Stimulated activated CD8-positive, alpha-beta memory T cell treated with anti-CD3 and anti-CD28 coated beads, Interleukin-7, amount 100 ng/mL, for 1 hour (primary cell): ENCODE measurements at places on chromosomes 2 and 18.
A peak's percentile ranks its signal among the peaks of the same experiment; 100 is the strongest.

- no peak for DNase-seq
Observed at GRCh38 chr2:238020816-238021215, 40.0 kb upstream of the SCLY start.

DNA sequence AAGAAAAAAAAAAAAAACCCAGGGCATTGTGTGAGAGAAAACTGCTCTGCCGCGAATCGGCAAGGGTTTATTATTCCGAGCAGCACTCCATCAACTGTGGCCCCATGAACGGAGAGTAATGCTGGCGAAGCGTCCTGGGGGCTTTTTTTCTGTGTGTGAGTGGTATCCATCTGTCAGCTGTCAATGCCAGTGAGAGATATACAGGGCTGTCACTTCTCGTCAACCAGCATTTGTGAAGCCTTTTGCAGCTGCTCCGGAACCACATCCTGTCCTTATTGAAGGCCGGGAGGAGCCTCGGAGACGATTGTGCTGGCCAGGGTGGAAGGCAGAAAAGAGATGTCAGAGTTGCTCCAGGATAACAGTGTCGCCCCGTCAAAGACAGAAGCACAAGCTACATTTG, 356.9 kb upstream of the SMIM21 start:
- no peak for DNase-seq

DNA sequence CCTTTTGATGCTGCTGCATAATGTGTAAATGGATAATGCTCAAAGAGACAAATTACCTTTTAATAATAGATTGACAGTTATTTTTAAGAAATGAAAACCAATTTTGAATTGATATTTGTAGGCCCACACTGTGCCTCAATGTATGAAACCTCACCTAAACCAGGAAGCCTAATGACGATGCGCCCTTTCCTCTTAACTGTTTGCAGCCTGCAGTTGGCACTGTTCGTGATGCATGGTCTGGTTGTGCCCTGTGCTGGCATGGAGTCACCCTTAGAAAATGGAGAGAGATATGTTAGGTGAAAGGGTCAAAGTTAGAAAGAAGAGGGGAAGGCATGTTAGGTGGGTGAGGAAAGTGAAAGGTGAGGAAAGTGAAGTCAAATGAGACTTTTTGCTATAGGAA, 390.2 kb downstream of the PTPRM start:
- no peak for DNase-seq

GRCh38 chr2:143246815-143247744, 117.9 kb downstream of the ARHGAP15 start:
- DNase-seq = no peak

GRCh38 chr18:58992301-58993231, 127.9 kb downstream of the ZNF532 start:
- DNase-seq = no peak

DNA sequence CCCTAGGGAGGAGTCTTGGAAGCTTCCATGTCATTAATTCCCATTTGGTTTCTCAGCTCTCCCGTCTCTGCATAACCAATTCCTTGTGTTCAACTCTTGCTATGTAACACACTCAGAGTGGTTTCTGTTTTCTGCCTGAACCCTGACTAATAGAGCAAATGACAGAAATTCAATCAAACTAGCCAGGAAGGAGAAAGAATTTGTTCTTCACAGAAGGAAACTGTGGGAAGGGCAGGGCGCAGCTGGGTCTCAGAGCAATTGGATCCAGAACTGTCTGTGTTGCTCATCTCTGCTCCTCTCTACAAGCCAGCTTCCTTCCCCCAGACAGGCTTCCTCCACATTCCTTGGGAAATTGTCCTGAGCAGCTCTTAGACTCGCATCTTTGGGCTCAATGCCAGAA, 269.8 kb downstream of the TNS1 start:
- DNase-seq = no peak

GRCh38 chr18:56235481-56236013, 402.8 kb downstream of the TXNL1 start:
- no peak for DNase-seq

DNA sequence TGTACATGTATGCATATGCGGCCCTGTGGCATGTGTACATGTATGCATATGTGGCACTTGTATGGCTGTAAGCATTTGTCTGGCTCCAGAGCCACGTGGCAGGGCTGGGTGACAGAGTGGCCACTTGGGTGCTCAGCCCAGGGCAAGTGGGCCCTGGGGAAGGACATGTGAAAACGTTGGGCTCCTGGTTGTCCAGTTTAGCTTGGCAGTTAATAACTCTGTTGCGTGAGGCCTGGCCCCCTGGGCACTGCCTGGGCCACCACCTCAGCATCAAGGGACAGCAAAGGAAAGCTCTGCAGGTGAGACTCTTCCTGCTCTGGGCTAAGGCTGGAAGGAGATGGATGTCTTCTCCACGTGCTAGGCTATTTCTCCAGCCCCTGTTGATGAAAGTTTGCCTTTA, 119.9 kb downstream of the CTIF start:
- no peak for DNase-seq

DNA sequence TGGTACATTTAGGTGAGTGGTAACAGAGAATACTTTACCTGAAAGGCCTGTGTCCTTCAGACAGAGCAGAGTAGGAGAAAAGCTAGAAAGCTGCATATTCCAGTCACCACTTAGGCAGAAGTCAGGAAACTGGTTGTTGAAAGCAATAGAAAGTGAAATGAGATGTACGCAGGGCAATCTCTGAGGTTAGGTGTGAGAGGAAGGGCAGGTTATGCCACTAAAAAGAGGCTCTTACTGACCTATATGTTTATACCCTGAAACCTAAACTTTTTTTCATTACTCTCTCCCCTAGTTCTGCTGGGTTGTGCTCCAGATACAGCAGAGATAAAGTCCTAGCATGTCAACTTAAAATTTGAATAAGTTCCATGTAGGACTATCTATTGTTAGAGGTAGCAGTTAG, 93.5 kb downstream of the COX7A2L start:
- DNase-seq = no peak

GRCh38 chr2:73685764-73686438, 43.7 kb upstream of the NAT8 start:
- no peak for DNase-seq

DNA sequence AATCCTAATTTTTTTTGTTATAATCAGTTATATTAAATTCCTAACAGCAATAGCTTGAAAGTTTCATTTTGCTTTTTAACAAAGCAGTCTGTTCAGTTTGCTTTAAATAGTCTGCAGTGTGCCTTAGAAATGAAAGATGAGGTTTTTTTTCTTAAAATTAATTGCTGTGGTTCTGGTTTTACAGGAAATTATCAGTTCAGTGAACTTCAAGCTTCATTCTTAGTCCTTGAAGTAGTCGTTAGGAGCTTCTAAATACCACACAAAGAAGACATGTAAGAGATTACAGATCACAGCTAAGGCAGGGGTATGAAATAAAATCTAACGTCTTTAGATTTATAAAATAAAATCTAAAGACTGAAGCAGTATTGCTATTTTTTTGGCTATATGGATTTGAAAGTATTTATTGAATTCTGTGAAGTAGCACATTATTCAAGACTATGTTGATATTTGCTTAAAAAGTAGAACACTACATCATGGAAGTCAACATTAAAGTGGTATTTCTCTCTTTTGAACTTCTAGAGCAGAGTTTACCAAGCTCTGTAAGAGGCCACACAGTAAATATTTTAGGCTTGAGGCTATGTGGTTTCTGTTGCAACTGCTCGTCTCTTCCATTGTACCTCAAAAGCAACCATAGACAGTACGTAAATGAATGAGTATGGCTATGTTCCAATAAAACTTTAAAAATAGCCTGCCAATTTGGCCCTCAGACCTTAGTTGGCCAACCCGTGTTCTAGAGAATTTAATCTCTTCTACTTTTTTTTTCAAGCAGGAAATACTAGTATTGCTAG, 81.5 kb upstream of the STON1 start:
- DNase-seq = no peak

- DNase-seq = no peak
Observed at GRCh38 chr2:54555318-54555837, 99.3 kb downstream of the SPTBN1 start.

- DNase-seq = peak; percentile 6
Observed at GRCh38 chr18:13540477-13541182, 185.7 kb downstream of the FAM210A start.

DNA sequence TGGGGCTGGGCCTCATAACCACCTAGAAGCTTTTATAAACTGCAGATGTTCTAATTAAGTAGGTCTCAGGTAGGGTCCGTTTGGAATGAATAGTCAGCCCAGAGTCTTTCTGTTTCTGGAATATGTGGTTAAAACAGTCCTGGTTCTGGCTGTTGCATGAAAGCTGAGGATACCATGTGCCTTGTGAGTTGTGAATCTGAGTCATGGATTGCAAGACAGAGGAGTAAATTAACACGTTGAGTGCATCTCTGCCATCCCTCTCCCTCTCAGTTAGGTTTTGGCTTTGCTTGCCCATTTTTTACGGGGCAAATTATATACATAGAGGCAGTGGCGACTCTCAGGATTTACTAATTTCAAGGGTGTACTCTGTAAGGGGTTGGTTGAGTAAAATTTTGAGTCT, 59.1 kb downstream of the NCK2 start:
- DNase-seq = no peak
